Putamen (tissue), 1 donor: ENCODE measurements at places on chromosomes 2 and 18.

DNA sequence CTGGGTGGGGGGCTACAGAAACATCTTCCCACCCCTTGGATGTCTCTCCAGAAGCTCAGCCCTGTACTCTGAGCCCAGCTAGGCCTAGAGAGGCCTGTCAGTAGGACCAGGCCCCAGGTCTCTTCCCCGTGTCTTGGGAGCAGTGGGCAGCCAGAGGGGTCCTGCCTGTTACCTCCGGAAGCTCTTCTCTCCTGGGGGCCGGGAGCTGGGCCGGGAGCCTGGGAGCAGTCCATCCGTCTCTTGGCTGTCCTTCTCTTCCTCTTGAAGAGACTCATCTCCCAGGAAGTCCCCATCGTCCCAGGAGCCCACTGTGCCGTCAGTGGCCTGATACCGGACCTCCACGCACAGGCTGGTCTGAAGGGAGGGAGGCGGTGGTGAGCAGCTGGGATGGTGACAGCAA lies 38.3 kb upstream of the OTOF start:
- DNase-seq: no peak

GRCh38 chr2:234676109-234676782 lies 179.4 kb upstream of the ARL4C start:
- DNase-seq: no peak

GRCh38 chr2:140905083-140905781 lies 1225.6 kb downstream of the LRP1B start:
- no peak for DNase-seq

- DNase-seq: no peak
Measured at GRCh38 chr2:59389240-59389639, 1148.1 kb upstream of the FANCL start.

DNA sequence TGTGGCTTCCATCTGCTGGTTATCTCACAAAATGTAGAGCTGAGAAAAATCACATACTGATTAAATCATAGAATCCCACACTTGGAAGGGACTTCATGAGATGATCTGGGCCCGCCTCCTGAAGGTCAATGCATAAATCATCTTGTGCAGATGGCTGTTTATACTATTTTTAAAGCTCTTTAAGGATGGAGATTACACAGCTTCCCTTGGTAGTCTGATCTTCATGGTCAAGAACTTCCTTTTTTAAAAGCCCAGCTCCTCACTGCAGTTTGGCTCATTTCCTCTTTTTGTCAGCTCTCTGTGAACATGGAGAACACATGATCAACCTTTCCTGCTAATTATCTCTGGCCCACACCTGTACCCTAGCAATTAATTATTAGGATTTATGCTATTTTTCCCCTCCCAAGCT lies 25.9 kb downstream of the GCG start:
- peak; percentile 10 for DNase-seq
